ENCODE measurements at places on chromosomes 11 and 22. TPM values are rescaled to one million over a fixed set of nuclear protein-coding genes. Genes with fewer than 3 reads are reported as not detected.

The BRSK2 gene
- total RNA-seq, result 3.9 TPM

The PIWIL4 gene
- 0.12 TPM for total RNA-seq

The DGAT2 gene
- total RNA-seq, result 1.4 TPM

The PHLDA2 gene
- total RNA-seq, result 114 TPM

The GRM5 gene
- not detected for total RNA-seq
